ENCODE measurements at places on chromosomes 1 and 21.

GRCh38 chr21:45401054-45401518 lies 3.9 kb upstream of the COL18A1 start:
- no peak for DNase-seq

DNA sequence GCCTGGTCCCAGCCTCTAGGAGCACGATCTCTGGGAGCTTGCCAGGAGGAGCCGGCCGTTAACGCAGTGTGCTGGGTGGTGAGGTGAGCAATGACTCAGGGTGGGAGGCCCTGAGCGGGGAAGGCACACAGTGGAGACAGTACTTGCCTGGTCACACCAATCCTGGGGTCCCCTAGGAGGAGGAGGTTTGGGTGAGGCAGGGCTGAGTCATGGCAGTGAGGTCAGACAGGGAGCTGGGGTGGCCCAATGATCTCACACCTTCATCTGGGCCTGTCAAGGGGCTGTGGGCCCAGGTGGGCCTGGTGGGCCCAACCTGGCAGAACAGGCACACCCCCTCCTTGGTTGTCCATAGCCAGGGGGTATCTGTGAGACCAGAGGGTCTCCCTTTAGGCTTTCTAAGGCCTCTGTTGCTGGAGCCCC lies 8.6 kb upstream of the EDN2 start:
- DNase-seq: peak; percentile 88

GRCh38 chr1:189596197-189596596 lies 881.5 kb downstream of the BRINP3 start:
- no peak for DNase-seq

DNA sequence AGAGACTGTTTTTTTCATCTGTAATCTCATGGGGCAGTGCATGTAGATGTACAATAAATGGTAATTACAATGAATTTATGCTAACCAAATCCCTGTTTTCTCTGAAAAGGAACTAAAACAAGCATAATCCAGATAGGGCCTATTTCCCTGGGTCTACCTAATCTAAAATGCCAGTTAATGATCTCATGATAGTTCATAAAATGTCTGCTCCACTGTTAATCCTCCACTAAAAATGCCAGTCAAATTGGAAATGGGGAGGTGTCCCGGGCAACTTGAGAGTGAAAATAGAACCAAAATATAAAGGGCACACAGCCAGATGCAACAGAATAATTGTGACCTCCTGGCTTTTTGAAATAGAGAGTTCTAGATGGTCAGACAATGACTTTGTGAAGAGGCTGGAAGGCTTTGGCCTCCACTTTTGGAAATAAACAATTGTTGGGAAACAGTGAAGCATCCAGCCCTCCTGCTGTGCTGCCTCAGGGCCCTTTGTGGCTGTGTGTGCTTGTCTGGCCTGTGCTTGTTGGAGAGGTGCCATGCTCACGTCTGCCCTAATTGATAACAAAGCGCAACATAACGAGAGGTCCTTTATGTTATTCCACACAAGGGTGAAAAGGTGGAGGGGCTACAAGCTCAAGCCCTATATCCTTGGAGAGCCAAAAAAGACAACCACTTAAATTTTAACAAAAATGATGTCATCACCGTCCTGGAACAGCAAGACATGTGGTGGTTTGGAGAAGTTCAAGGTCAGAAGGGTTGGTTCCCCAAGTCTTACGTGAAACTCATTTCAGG lies 97.7 kb downstream of the ATP5PO start:
- no peak for DNase-seq

DNA sequence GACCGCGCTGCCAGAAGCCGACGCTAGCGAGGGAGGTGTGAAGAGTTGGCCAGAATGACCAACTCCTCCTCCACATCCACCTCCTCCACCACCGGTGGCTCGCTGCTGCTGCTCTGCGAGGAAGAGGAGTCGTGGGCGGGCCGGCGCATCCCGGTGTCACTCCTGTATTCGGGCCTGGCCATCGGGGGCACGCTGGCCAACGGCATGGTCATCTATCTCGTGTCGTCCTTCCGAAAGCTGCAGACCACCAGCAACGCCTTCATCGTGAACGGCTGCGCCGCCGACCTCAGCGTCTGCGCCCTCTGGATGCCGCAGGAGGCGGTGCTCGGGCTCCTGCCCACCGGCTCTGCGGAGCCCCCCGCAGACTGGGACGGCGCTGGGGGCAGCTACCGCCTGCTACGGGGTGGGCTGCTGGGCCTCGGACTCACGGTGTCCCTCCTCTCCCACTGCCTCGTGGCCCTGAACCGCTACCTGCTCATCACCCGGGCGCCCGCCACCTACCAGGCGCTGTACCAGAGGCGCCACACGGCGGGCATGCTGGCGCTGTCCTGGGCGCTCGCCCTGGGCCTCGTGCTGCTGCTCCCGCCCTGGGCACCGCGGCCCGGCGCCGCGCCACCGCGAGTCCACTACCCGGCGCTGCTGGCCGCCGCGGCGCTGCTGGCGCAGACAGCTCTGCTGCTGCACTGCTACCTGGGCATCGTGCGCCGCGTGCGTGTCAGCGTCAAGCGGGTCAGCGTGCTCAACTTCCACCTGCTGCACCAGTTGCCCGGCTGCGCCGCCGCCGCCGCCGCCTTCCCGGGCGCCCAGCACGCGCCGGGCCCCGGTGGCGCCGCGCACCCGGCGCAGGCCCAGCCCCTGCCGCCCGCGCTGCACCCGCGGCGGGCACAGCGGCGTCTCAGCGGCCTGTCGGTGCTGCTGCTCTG lies 1.2 kb downstream of the GPR88 start:
- DNase-seq: no peak

- DNase-seq: no peak
These were observed 4.8 kb downstream of the BARHL2 start for GRCh38 chr1:90712153-90712856.

GRCh38 chr21:42836767-42837301 lies 42.5 kb downstream of the WDR4 start:
- no peak for DNase-seq

GRCh38 chr1:185559151-185559550 lies 175.0 kb upstream of the HMCN1 start:
- no peak for DNase-seq

DNA sequence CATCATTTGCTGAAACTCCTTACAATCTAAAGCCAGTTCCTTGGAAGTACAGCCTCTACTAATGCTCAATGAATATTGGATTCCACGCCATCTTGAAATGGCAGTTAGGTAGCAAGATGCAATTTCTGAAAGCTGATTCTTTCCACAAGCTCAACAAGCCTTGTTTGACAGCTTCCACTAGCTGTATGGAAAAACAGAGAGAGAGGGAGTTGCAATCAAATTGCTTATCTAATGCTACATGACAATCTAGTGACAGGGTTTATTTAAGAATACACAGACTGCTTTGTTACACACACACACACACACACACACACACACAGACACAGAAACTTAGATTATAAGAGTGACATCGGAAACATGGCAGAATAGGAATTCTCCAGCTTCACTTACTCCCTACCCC lies 288.4 kb upstream of the DEPDC1 start:
- DNase-seq: no peak

DNA sequence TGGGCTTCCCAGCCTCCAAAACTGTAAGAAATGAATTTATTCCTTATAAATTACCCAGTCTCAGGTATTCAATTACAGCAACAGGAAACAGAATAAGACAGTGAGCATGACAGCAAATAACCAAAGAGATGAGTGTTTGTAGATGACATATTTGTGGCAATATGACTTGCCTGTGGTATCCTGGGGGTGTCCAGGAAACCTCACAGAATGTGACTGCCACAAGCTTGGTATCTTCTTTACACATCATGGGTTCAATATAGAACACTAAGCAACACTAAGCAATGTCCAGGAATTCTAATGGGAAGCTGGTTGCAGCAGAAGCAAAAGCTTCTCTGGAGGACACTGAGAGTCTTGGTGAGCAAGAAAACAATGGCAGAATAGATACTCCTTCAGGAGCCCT lies 236.4 kb upstream of the BEND5 start:
- no peak for DNase-seq

GRCh38 chr1:18644446-18644845 lies 13.8 kb downstream of the PAX7 start:
- no peak for DNase-seq

GRCh38 chr1:186627019-186627418 lies 53.2 kb downstream of the PTGS2 start:
- no peak for DNase-seq

DNA sequence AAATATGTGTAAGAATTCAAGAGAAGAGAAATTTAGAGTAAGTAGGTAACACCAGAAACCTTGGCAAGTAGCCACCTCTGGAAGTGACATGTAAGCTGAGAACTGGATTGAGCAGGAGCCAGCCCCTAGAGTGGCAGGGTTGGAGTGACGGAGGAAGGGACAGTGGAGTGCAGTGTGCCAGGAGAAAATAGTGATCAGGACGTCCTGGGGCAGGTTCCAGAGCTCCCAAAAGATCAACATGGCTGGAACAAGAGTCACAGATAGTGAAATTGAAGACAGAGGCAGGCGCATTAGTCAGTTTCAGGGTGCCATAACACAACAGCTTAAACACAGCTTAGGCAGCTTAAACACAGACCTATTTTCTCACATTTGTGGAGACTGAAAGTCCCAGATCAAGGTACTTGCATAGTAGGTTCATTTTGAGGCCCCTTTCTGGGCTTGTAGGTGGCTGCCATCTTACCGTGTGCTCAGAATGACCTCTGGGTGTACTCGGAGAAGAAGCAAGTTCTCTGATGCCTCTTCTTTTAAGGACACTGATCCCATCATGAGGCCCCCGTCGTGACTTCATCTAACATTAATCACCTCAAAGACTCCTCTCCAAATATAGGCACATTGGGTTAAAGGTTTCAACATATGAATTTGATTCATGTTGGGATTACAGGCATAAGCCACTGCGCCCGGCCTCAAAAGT lies 37.2 kb downstream of the GNPAT start:
- DNase-seq: no peak

DNA sequence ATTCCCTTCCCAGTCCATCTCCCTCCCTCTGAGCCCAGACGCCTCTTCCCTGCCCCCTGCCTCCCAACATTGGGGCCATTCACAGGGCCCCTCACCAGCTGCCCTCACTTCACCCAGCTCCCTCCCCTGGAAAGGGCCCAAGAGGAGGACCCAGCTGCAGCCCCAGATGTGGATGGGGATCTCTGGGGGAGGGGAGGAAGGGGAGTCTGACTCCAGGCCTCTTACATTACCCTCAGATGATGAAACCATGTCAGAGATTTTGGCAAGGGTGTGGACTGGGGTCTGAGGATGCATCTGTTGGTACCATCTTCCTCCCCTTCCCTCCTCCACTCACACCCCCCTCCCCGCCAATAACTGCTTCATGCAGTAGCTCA lies 1.1 kb upstream of the KIF21B start:
- DNase-seq: no peak

DNA sequence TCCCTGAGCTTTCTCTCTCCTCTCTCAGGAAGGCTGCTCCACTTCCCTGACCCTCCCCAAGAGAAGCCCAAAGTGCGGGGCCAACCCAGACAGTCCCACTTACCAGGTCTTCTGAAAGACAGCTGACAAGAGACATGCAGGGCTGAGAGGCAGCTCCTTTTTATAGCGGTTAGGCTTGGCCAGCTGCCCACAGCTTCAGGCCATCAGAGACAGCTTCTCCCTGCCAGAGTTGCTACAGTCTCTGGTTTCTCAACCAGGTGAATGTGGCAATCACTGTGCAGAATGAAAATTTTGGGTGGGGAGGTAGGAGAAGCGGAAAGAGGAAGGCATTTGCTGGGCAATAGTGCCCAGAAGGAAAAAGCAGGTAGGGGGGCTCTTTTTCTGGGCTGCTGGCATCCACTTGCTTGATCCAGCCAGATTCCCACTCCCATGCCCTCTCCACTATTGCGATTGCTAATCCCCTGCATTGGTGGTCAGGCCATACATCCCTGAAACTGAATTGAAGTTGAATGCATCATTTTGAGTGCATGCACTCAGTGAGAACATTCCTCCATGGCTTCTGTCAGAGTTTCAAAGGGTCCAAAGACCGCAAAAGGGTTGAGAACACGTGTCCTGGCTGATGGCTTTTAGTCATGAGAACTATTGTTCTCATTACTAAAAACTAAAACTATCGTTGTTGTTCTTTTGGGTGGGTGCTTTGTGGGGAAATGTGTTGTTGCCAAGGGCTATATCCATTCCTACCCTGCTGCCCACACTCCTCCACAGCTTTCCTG lies at the start of gene S100A8:
TSS of gene S100A8 (minus strand) at position 136 of the 773 bp plus-strand sequence. CDS start 538 bp downstream, outside the sequence.
- DNase-seq: no peak

DNA sequence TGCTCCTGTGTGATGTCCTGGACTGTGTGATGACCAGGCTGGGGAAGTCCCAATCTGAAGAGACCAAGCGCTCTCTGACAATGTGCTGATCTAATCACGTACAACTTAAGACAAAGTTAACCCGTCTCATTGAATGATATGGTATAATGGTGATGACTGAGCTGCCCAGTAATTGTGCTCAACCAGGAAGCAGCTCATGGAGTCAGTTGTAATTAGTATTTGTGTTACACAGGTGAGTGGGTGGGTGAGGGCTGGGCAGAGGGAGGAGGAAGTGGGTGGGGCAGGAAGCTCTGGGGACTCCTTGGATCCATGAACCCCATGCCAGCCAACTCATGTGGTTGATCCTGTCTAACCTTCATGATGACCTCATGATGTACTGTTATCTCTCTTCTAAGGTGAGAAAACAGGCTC lies 8.7 kb upstream of the ECE1 start:
- DNase-seq: no peak

DNA sequence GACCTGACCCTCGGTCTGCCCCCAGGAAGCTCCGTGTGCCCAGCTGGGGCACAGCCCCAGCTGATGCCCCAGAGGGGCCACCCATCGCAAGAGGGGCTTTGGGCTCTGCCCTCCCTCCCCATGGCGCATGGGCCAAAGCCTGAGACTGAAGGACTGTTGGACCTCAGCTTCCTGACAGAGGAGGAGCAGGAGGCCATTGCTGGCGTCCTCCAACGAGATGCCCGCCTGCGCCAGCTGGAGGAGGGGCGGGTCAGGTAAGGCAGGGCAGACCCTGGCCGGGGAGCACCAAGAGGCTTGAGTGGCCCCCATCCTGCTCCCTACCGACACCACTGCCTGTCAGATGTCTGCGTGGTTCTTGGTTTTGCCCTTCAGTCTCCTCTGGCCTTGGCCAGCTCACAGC lies 3.5 kb downstream of the SYTL1 start:
- DNase-seq: no peak

GRCh38 chr1:217435204-217435603 lies 195.7 kb downstream of the GPATCH2 start:
- DNase-seq: no peak

GRCh38 chr21:18142655-18143054 lies 102.0 kb upstream of the CHODL start:
- DNase-seq: no peak

DNA sequence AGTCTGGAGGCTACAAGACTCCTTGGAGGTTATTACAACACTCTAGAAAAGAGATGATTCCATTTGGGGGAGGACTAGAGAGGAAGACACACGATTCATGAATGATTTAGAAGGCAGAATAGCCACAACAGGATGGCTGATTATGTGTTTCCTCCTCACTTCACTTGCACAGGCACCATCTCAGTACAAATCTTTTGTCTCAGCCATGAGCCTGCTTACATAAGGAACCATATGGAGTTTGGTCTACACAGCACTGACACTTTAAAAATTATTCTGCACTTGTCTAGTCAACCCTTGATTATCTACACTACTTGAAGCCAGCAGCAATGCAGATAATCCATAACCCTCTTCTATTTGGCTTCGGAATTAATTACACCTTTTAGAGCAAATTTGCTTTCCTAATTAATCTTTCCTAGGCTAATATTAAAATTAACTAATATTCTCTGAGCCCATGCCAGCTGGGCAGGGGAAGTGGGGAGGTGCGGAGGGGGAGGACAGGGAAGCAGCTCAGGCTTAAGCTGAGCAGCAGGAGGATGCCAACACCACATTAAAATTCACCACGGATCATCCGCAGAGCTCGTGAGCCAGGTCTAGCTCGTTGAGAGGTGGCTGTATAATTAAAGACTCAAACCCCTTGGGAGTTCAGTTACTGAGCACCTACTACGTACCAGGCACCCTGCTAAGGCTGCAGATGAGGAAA lies 3.2 kb upstream of the LEMD1 start:
- DNase-seq: no peak
